Renal cortical epithelial cell (primary cell): ENCODE measurements at places on chromosomes 5 and 9. TPM values are rescaled to one million over a fixed set of nuclear protein-coding genes. Genes with fewer than 3 reads are reported as not detected.
A peak's percentile ranks its signal among the peaks of the same experiment; 100 is the strongest.

DNM1 gene
- total RNA-seq: 9.2 and 33.5 TPM in 2 replicates

SMIM33 gene
- total RNA-seq: not detected in 2 replicates

DNA sequence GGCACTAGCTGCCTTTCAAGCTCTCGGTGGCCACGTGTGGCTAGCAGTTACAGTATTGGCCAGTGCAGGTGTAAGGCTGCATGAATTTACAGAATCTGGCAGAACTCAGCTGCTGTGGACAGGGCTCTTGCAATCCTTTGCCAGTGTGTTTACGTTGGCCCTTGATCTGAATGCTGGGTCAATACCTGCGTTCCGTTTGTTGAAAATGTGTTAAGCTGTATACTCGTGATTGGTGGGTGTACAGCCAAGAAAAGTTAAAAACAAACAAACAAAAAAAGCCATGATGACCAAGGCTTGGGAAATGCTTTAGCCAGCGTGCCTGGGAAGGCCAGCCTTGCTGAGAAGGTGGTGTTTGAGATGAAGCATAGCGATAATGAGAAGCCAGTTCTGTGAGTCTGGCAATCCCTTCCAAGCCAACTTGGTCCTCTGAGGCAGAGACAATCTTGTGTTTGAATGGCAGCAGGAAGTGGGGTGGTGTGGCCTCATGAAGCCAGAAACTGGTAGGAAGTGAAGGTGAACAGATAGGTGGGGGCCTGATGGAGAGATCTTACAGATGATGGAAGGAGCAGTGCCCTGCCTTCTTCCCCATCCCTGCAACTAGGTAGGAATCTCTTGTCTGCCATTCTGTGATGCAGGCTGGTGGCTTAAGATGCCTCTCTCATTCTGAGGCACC lies 820 bp upstream of the CFAP90 start:
- DNase-seq: no peak

DNA sequence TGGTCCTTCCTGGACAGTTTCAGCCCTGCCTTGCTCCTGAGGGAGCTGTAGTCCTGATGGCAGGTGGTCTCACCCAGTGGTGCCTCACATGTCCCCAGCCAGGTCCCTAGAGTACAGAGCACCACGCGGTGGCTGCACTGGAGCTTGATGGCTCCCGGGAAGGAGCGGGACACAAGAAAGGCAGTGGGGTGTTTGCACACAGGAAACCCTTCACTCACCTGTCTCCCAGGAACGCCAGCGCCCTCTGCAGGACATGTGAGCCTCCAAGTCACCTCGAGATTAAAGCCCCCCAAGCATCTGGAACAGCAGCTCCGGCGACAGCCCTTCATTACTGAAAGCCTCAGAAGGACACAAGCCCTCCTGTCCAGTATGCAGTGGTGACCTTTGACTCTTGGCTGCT lies 19.9 kb upstream of the TMEM250 start:
- no peak for DNase-seq

TMOD1 gene
- total RNA-seq: 1.6 and 6.5 TPM in 2 replicates

ZNF189 gene
- 16.8 and 36.3 TPM in 2 replicates for total RNA-seq

STKLD1 gene
- total RNA-seq: 0.35 and 0.40 TPM in 2 replicates

GRCh38 chr5:168611165-168611564 lies 32.0 kb upstream of the PANK3 start:
- peak; percentile 26 for DNase-seq

GRCh38 chr9:127828262-127829031 lies 25.8 kb downstream of the FPGS start:
- peak; percentile 35 for DNase-seq

DNA sequence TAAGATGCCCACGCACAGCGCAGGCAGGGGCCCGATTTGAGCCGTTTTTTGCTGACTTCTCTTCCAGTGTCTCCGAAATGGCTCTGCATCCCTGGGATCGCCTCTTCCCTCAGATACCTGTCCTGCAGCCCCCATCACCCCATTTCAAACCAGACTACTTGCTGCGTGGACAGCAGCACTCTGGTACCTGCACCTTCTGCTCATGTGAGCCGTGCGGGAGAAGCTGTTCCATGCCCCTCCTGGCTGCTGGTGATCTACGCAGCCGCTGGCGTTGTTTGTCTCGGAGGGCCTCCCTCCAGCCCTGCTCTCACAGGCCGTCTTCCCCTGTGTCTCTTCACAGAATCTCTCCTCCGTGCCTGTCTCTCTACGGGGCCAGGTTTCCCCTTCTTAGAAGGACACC lies 13.4 kb downstream of the CEP72 start:
- DNase-seq: no peak

- no peak for DNase-seq
Measured at GRCh38 chr9:77547106-77547730, 100.9 kb downstream of the GNA14 start.

MARCOL gene
- total RNA-seq: not detected in 2 replicates

DNA sequence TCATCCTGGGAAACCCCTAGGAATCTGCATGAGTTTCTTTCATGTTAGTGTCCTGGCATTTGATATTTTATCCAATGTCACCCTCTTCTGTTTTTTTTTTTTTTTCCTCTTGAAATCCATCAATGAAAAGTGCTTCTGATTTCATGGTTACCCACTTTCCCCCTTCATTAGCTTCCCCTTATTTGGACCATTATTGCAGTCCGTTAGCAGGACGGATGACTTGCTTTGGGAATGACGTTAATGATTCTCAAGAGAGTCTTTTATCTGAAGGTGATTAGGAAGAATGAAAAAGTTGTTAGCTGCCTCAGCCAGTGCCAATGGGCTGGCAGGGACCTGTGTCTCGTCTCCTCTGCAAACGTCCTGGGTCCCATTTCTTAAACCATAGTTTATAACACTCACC lies 134.7 kb downstream of the SEMA6A start:
- DNase-seq: peak; percentile 58

DNA sequence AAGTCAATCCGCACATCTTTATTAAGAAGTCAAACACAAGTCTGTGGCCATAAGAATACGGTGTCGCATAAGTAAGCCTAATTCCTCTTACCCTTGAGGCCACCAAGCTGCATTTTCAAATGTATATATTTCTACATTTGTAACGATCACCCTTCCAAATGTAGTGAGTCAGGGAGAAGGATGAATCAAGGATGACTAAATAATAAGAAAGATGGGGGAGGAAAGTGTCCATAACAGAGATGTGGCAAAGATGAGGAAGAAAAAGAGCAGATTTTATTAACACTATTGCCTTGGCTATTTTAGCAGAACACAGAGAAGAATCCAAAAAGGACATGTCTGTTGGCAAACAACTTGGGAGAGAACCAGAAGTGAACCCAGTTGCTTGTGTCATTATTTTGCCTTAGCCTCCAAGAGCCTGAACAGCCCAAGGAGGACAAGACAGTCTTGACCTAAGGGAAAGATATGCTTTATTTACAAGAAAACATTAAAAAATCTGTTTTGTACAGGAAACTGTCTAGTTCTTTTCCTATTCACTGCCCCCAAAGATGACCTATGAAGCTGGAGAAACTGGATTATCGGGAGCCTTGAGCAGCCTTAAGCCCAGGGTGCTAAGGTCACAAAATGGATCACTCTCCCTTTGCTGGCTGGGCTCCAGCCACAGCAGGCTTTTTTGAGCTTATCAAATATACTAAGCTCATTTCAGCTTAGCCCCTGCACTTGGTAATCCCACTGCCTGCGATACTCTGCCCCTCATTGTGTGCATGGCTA lies 101.5 kb downstream of the PLCXD3 start:
- DNase-seq: no peak

DNA sequence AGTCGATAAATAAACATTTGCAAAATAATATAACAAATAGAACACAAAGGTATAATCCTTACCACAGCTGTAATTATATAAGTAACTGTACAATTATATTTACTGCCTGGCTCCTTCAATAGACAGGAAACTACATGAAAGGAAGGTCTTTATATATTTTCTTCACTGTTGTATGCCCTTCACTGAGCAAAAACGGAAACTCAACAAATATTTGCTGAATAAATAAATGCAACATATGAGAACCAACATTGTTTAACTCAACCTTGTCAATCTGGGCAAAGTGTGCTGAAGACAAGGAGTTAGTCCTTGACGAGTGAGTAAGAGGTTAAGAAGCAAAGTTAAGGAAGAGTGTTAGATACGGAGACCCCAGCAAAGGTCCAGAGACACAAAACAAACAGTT lies 22.6 kb downstream of the PSMD5 start:
- no peak for DNase-seq
